ENCODE measurements at places on chromosomes 4 and X.
A peak's percentile ranks its signal among the peaks of the same experiment; 100 is the strongest.

- no peak for DNase-seq
Measured at GRCh38 chrX:15956681-15957080, 102.1 kb upstream of the AP1S2 start.

- DNase-seq: no peak
Measured at GRCh38 chr4:114052227-114052626, 72.8 kb upstream of the ARSJ start.

GRCh38 chr4:55363691-55364351 lies 17.8 kb downstream of the SRD5A3 start:
- peak; percentile 33 for DNase-seq

DNA sequence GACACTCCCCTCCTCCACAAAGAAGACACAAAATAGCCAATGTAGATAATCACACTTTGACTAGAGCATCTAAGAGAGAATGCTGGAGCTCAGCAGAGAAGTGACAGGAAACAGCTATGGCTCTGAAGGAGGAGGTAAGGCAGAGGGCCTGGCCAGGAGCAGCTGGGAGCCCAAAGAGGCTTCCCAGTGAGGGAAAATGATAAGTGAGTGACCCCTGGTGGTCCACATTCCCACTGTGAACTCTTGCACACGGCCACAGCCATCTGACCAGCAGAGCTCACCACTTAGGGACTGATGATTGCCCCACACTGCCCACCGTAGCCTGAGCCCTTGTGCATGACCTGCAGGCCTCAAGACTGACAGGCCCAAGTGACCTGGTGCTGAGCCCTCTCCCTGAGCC lies 162.7 kb upstream of the GALNTL6 start:
- DNase-seq: no peak

DNA sequence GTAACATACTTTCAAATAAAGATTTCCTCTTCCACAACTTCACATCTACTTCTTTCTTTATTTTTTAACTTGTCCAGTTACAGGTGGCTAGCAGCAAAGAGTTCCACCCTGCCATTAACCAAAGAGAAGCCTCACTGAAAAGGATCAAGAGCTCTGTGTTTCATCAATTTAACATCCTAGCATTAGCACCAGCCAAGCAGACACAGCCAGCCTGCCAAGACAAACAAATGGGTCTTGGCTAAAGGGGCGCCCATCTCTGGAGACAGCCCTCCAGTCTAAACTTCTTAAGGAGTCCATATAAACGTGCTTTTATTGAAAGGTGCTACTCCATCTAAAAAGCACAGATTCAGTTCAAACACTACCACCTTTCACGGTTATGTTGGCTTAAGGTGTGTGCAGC lies 105.3 kb downstream of the ADAMTS3 start:
- no peak for DNase-seq

DNA sequence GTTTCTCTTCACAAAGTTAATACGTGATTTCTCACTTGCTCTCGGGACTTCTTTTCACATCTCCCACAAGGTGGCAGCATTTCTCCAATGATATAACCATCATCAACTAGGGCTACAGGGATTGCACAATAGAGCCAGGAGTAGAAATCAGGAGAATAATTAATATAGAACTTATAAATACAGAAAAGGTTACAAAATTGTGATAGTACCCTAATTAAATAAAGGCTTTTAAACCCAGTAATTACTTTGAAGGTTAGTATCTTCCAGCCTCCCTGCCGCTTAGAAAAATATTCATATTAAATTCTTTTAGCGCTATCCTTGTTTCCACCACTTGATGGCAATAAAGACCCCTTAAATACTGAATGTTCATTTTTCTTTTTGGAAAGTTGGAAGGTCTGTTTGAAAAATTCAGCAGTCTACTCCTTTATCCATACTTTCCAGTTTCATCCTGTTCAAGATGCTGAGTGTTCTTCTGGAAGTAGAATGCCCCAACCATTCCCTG lies 65.8 kb downstream of the RASGEF1B start:
- no peak for DNase-seq

DNA sequence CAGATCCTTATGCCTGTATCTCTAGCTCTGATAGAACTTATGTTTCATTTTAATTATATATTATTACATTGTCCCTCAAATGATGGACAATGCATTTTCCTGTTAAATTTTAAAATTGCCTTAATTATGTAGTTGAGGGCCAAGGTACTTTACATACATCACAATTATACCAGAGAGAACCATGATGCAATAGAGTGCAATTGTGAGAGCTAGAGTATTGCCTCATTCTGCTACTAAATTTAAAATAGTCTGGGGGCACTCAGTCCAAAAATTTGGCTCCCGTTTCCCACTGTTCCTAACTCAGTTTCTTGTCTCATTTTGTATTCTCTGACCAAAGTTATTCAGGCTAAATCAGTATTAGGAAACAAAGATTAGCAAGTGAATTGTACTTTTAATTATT lies 378.5 kb upstream of the ZFP42 start:
- DNase-seq: no peak

DNA sequence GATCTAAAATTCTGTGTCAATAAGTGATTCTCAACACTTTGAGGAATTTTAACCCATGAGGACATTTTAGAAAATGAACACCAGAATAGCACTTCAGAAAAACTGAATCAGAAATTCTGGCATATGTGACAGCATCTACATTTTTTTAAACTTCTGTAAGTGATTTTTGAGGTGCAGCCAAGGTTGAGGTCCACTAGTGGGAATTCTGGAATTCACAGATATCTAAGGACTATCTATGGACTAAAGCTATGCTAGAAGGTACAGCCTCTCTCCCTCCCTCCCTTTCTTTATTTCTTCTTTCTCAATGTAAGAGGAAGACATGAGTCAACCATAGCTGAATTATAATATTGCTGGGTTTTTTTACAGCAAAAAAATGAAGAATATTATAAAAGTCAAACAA lies 508.2 kb upstream of the ATOH1 start:
- DNase-seq: no peak

DNA sequence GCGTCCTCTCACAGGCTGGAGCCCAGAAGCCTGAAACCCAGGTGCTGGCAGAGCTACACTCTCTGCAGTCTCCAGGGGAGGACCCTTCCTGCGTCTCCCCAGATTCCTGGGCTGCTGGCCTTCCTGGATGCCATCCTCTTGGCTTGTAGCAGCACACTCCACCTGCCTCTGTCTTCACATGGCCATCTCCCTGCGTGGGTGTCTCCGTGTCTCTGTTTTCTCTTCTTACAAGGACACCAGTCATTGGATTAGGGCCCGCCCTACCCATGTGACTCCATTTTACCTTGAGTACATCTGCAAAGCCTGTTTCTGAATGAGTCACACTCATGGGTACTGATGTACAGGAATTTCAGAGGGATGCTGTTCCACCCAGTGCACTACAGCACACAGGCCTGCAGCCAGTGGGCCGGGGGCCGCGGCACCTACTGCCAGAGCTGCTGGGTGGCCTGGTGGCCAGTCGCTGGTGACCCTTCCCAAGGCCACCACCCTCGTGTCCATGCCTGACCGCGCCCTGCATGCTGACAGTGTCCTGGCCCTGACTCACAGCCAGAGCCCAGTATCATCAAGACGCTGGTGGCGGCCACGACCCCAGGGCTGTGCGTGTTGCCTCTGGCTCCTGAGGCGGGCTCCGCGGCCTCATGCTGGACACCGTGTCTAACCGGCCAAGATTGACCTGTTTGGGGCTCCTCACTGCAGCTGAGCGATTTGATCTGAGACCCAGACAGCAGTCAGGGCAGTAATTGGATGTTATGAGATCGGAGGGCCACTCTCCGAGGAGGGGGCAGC lies 63.6 kb upstream of the NKX1-1 start:
- no peak for DNase-seq

GRCh38 chr4:40437741-40438383 lies 102.7 kb downstream of the CHRNA9 start:
- no peak for DNase-seq

DNA sequence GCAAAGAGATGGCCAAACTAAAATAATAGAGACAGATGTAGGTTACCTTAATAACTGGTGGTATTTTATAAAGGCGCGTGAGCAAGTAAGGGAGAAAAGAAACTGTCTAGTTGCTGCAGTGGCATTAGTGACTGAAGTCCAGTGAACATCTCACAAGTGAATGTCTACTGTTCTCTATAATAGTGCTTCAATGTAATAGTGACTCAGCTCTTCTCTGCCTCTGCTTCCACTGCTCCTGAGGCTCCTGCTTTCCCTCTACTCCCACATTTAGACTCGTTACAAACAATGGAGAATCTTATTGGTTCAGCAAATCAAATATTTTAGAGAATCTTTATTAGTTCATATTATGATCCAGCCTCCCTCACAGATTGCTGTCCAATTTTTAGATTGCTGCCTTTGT lies 779.1 kb upstream of the HTR2C start:
- no peak for DNase-seq

- no peak for DNase-seq
Measured at GRCh38 chrX:129786210-129786651, 6.5 kb downstream of the SASH3 start.

- DNase-seq: no peak
Measured at GRCh38 chrX:35617836-35618235, 180.3 kb upstream of the MAGEB16 start.

- DNase-seq: no peak
Measured at GRCh38 chr4:7158081-7158750, 34.1 kb upstream of the SORCS2 start.

GRCh38 chrX:150683536-150684146 lies 9.6 kb upstream of the MTMR1 start:
- DNase-seq: no peak

DNA sequence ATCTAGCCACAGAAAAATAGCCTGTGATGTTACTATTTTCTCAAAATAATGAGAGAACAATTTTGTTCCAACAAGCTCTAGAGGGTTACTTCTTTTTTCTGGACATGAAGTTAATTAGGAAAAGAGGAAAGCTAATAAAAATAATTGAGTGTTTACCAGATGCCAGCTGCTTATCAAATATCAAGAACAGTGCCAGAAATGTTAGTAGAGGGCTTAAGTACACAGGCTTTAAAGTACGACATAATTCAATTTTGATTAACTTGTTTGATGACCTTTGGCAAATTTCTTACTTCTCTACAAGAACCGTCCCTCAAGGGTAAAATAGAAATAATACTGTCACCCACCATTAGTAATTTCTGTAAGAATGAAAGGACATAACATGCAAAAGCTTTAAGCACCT lies 977.0 kb downstream of the FSTL5 start:
- DNase-seq: no peak

- DNase-seq: no peak
Measured at GRCh38 chrX:113274345-113274744, 433.7 kb upstream of the AMOT start.

DNA sequence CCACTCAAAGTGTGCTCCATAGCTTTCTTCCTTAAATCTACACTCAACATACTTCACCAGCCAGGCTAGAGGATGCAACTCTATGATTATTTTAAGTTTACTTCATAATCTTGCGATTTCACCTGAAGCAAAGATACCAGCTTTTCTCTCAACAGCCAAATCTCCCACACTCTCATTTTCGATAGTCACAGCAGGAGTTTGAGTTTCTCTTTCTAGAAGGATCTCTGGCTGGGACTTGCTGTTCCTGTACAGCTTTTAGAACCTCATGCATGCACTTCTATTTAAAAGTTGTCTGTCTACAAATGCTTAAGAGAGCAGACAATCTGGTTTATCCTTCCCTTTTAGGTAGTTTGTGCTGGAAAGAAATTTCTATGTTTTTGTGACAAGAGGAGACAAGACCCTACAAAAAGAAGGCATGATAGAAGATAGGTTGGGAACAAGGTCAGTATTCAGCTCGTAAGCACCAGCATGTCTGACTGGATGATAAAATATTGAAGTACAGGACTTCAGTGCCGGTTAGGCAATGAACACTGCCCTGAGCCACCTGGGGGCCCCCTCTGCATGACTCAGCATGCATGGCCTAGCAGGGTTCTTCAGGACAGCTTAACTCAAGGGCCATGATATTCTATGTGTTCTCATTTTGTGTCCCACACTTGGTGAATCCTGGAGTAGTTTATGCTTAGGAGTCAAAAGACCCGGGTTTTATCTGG lies 65.6 kb downstream of the ATXN3L start:
- no peak for DNase-seq

DNA sequence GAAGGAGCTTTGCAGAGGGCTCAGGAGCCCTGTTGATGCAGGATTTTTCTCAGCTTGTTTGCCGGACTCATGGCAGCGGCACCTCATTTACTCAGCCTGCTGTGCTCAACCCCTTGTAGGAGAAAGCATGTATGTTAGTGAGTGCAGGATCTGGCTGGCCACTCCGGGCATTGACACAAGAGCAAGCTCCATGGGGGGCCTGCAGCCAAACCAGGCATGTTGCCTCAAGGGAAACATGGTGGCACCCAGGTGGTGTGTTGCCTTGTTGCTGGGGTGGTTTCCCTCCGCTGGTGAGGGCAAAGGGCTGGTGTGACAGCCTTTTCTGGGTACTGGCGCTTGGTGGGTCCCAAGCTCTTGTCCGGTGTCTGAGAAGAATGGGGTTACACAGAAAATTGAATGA lies 189.3 kb upstream of the ANXA3 start:
- DNase-seq: no peak

DNA sequence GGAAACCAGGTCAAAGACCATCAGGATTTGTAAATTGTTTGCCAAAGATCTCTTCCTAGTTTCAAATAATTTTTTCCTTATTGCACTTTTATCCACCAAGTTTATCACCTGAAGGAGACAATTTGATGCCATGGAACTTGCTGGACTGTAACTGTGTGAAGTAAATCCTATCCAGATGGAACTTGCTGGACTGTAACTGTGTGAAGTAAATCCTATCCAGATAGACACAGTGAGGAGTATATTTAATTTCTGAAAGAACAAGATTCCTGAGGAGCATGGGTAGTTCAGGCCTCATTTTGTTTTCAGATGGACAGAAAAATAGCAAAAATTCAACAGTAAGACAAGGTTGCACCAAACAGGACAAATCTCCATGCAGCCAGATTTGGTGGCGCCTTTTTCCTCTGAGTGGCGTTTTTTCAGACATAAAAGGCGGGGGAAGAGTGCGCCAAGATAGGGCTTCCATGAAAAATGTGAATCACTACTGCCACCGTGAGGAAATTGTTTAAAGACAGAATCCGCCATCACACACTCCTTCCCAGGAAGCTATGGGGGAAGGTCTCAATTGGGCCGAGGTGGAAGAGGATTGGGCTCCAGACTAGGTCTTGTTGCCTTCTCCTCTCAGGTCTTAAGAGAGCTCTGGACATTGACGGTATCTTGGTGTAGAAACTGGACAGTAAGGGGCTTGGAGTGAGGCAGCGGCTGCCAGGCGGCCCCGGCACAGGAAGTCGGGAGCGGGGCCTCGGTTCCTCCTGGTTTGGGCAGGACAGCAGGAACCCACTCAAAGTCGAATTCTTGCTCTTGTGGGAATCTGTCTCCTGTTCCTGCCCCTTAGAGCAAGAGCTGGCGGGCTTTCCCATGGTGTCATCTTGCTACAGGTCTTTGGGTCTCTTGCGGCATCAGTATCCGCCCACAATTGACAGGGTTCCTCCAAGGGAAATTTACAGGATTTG lies 234.7 kb downstream of the OR13H1 start:
- no peak for DNase-seq

DNA sequence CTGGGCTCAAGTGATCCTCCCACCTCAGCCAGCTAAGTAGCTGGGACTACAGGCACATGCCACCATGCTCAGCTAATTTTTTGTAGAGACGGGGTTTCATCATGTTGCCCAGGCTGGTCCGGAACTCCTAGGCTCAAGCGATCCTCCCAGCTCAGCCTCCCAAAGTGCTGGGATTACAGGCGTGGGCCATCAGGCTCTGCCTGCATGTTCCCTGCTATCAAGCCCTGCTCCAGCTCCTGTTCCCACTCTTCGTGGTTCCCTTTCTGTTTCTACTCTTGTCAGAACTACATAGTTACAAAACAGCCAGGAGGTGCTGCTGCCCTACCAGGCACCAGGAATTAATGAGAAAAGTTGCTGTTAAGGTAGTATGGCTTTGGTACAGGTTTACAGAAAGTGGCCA lies 8.7 kb downstream of the TIMP1 start:
- no peak for DNase-seq

- DNase-seq: no peak
Measured at GRCh38 chrX:110284159-110284558, 33.7 kb downstream of the AMMECR1 start.

Data from occipital lobe (tissue), 3 donors.